ENCODE measurements at places on chromosomes 13 and 19.

- DNase-seq = no peak
Observed at GRCh38 chr19:49889687-49890348, 6.9 kb downstream of the IL4I1 start.

DNA sequence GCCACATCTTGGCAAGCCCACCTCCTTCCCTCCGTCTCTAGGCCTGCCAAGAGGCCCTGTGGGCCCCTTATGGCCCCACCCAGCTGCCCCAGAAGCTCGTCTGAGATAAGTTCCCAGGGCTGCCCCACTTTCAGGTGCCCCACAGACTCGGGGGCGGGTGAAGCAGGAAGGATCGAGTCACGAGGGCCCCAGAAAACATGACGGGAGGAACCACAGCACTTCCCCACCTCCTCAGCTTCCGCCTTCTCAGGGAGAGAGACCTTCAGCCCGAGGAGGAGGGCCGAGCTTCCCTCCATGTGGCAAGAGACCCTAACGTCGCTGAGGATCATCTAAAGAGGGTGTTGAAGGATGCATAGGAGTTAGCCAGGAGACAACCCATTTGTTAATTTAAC lies 4.5 kb upstream of the IL12RB1 start:
- DNase-seq = no peak

DNA sequence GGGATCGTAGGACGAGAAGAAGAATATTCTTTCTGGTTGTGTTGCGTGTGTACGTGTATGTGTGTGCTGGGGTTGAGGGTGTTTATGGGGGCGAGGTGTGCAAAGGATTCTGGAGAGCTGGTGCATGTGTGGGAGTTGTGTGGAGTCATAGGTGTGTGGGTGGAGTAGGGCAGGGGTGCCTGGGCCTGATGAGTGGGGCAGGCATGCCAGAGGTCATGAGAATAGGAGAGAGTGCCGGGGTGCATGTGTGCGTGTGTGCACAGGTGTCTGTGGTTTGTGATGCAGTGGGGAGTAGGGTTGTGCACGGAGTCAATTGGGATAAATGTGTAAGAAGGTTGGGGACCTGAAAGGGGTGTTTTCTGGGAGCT lies 649 bp downstream of the TMEM91 start:
- no peak for DNase-seq

DNA sequence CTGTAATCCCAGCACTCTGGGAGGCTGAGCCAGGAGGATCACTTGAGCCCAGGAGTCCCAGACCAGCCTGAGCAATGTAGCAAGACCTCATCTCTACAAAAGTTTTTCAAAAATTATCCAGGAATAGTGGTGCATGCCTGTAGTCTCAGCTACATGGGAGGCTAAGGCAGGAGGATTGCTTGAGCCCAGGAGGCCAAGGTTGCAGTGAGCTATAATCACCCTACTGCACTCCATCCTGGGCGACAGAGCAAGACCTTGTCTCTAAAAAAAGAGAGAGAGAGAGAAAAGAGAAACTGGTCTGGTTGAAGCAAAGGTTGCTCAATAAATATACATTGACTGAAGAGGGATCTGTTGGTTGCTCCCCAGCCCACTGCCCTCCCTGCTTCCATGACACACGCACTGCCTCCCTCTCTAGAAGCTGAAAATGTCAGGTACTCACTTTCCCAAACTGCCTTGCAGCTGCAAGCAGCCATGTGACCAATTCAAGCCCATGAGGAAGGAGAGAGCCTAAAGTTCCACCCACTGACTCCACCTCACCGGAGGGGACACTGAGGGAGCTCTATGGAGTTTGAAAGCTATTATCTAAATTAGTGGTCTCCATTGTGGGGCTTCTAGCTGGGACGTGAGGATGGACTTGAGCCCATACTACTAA lies 14.0 kb downstream of the CEACAM16 start:
- no peak for DNase-seq

- DNase-seq = peak; percentile 36
Observed at GRCh38 chr19:13430790-13431582, 75.3 kb downstream of the CACNA1A start.

DNA sequence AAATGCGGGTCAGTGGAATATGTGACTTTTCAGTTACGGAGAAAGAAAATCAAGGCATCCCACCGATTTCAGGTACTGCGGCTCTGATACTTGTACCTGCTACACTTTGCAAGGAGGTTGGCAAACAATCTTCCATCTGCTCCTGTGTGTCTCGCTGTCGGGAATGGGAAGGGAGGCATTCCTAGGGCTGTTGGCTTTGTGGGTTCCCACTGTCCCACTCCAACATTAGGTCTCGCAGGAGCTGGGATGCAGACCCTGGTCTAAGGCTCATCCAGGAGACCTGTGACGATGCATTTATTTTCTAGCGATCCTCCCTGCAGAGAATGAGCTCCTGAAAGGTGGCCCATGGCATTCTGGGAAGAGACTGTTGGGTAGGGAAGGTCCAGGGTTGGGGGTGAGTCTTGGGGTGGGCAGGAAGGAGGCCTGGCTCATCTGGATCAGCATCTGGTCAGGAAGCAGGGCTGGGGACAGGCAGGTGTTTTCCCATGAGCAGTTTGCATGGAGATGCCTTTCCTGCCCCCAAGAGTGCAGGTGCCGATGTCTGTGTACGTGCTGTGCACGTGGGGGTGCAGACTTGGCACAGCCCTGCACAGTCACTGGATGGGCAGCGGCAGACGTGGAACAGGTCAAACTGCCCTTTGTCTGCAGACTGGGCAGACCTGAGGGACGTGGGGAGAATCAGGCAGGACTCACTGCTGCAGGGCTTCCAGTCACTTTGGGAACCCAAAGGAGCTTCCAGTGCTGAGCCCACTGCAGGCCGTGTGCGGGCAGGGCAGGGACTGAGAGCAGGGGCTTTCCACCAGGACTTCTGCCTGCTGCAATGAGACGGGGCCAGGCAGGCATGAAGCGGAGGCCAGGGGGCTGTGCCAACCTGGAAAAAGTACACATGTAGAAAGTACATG lies 152.4 kb downstream of the TEX29 start:
- DNase-seq = no peak

GRCh38 chr19:54298357-54299125 lies 14.4 kb downstream of the LILRA5 start:
- no peak for DNase-seq

- no peak for DNase-seq
Observed at GRCh38 chr19:28500982-28501630, 711.8 kb downstream of the UQCRFS1 start.

- DNase-seq = no peak
Observed at GRCh38 chr19:42246143-42246921, 3.9 kb upstream of the GSK3A start.

DNA sequence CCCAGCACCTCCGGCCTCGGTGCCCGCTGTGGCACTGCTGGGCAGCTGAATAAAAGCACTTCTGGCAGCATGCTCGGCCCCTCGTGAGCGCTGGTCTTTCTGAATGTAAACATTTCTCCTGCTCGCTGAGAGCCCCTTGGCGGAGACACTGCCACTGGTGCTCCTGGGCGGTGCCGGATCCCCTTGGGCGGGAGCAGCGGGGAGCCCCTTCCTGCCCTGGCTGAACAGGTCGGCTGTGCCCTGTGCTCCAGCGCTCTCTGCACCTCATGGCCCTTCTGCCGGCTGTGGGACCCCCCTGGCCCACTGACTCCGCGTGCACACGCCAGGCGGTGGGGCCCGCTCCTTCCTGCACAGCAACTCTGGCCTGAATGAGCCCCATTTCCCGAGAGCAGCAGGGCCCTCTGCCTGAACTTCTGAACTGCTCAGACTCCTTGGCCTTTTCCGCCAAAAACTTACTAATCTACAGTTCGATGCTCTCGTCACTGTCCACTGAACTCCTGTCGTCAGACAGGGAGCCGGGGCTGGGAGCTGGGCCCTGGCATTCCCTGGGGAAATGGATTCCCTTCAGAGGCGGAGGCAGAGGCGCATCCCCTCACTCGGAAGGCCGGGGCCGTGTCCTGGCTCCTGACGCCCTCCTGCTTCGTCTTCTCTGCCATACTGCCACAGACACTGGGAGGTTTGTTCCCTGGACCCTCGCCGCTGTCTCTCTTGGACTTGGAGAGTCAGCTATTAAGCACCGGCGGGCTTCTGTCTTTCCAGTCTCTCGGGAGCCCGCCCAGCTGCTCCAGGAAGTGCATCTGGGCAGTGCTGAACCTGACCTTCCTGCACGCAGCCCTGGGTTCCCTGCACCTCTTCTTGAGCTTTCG lies 14.2 kb downstream of the RB1 start:
- DNase-seq = no peak

DNA sequence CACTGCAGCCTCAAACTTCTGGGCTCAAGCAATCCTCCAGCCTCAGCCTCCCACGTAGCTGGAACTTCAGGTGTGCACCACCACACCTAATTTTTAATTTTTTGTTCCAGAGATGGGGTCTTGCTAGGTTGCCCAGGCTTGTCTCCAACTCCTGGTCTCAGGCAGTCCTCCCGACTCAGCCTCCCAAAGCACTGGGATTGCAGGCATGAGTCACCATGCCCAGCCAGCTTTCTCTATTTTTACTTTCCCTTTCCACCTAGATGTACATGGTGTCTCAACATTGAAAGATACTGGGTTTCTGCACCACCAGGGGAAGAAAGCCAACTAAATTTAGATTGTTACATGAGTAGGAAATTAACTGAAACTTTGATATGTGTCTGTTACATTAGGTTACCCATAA lies 13.8 kb upstream of the ZNF846 start:
- DNase-seq = no peak

- DNase-seq = no peak
Observed at GRCh38 chr13:114004420-114005205, 30.7 kb upstream of the C13orf46 start.

GRCh38 chr13:51674276-51674675 lies 90.0 kb downstream of the WDFY2 start:
- DNase-seq = no peak

DNA sequence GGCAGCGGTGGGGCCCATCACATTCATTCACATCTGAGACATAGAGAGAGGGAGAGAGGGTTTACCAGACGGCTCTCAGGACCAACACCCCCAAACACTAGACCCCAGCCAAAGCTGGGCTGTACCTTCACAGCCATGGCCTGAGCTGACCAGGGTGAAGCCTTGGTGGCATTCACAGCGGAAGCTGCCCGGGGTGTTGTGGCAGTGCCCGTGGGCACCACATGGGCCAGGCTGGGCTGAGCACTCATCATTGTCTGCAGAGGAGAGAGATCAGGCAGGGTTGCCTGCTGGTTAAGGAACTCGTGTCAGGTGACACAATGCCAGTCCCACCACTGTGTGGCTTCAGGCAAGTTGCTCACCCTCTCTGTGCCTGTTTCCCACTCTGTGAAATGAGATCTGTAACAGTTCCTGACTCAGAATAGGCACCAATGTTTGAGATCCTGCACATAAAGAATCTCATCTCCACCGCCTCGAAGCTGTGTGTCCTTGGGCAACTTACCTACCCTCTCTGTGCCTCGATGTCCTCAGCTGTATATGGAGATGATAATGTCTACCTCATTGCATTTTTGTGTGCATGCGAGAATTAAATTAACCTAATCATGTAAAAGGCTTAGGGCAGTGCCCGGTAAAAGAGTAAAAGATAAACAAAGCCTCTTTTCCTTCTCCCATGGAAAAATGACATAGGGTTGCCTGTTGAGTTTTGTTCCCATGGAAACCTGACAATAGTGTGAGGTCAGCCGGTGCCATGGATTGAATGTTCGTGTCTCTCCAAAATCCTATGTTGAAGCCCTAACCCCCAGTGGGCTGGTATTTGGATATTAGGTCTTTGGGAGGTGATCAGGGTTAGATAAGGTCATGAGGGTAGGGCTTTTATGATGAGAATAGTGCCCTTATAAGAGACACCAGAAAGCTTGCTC lies 22.9 kb downstream of the CCL25 start:
- DNase-seq = no peak

- DNase-seq = no peak
Observed at GRCh38 chr13:99392470-99393135, 85.4 kb upstream of the GPR183 start.

DNA sequence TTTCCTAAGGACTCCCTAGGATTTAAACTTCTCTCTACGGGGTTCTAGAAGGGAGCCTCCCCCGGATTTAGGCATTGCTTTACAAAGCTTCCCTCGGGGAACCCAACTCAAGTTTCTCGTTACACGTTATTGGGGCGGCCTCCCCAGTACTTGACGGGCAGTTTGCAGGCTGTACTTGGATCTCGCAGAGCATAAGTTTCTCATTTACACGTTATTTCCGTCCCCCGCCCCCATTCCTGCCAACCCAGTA lies 584 bp downstream of the SMG9 start:
- DNase-seq = no peak

- DNase-seq = no peak
Observed at GRCh38 chr19:29928831-29929230, 13.2 kb upstream of the URI1 start.

DNA sequence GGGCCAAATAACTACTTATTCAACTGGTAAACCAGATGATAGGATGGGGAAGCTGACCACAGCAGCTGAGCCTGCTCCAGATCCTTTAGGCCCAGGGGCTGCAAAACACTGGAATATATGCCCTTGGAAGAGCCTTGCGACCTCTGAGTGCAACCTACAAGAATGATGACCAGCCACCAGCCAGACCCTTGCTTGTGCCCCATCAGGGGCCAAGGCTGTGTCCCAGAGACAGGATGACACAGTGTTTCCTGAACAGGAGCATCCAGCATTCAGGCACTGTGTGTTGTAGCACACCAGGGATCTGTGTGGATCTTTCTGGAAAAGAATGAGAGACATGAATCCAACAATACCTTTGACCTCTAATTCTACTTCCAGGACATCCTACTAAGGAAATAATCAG lies 14.5 kb downstream of the GJA3 start:
- DNase-seq = no peak
